NCI-H1694 (cell line): ENCODE measurements at places on chromosomes 1 and 21.

- no peak for DNase-seq
Measured at GRCh38 chr1:20507248-20507563, 745 bp downstream of the MUL1 start.

GRCh38 chr1:115331558-115332331, 6.3 kb downstream of the NGF start:
- no peak for DNase-seq

DNA sequence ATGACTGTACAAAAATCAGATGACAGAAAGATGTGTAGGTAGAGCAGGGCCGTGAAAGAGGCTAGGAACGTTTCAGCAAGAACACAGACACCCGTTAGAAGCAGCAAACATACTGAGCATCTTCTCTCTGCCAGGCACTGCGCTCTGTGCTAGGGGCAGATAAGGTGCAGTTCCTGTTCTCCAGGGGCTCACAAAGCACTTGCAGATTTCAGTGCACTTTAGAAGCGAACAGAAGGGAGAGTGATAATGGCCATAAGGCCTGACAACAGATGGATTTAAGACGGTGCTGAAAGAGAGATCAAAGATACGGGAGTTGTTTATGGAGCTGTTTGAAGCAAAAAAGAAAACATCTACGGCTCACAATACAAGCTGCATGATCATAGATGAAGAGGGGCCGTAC, 200.3 kb upstream of the FOXD3 start:
- DNase-seq, result no peak

- no peak for DNase-seq
Measured at GRCh38 chr1:121586369-121587229, 401.8 kb downstream of the SRGAP2C start.

- DNase-seq, result no peak
Measured at GRCh38 chr1:20867062-20867461, 80.0 kb upstream of the HP1BP3 start.

DNA sequence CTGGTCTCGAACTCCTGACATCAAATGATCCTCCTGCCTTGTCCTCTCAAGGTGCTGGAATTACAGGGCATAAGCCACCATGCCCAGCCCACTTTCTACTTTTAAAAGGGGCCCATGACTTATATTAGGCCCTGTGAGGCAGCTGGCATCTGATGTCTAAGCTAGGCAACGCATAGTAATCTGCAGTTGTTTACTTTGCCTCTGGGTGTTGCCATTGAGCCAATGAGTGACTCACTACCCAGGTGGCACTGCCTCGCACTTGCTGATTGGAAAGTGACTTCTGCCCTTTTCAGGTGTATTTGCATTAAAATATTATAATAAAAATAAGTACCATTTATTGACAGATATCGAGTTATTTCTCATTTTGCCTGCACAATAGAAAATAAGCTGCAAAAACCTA, 84.9 kb downstream of the KIF14 start:
- peak; percentile 22 for DNase-seq

DNA sequence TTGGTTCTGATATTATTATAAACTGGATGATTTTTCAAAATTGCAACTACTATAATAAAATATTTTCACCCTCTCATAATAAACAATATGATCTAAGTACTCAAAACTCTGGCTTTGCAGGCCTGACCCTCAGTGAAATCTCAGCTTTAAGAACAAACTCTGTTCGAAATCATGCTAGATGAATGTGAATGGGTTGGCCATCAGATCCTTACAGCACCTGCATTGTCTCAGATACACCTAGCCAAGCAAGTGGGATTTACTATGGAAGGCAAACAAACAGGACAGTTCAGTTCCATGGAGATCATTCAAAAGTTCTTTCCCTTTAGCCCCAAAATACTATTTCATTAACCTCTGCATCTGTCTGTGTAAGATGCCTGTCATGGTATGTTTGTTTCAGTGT, 44.8 kb downstream of the STYXL2 start:
- DNase-seq, result no peak

DNA sequence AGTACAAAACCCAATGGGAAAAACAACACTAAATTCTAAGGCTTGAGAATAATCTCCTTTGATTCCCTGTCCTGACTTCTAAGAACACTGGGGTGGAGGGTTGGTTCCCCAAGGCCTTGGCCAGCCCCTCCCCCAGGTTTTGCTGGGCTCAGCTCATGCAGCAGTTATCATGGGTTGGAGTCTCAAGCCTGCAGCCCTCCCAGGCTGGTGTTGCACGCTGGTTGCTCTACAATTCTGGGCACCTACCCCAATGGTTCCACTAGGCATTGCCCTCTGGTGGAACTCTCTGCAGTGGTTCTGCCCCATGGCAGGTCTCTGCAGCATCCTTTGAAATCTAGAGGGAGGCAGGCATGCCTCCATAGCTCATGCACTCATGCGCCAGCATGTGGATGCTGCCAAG, 184.4 kb upstream of the PALMD start:
- no peak for DNase-seq

- DNase-seq, result no peak
Measured at GRCh38 chr1:238606896-238607295, 716.2 kb upstream of the ZP4 start.

- peak; percentile 25 for DNase-seq
Measured at GRCh38 chr1:176466514-176466913, 3.5 kb downstream of the PAPPA2 start.

GRCh38 chr1:116950517-116951199, 40.9 kb downstream of the PTGFRN start:
- no peak for DNase-seq

- DNase-seq, result no peak
Measured at GRCh38 chr1:109265016-109265415, 15.7 kb downstream of the CELSR2 start.

GRCh38 chr1:243751506-243751905, 98.5 kb downstream of the AKT3 start:
- no peak for DNase-seq

GRCh38 chr21:27734146-27734545, 767.3 kb upstream of the ADAMTS5 start:
- DNase-seq, result no peak

GRCh38 chr1:4653328-4653660, 1.1 kb upstream of the AJAP1 start:
- DNase-seq, result no peak

DNA sequence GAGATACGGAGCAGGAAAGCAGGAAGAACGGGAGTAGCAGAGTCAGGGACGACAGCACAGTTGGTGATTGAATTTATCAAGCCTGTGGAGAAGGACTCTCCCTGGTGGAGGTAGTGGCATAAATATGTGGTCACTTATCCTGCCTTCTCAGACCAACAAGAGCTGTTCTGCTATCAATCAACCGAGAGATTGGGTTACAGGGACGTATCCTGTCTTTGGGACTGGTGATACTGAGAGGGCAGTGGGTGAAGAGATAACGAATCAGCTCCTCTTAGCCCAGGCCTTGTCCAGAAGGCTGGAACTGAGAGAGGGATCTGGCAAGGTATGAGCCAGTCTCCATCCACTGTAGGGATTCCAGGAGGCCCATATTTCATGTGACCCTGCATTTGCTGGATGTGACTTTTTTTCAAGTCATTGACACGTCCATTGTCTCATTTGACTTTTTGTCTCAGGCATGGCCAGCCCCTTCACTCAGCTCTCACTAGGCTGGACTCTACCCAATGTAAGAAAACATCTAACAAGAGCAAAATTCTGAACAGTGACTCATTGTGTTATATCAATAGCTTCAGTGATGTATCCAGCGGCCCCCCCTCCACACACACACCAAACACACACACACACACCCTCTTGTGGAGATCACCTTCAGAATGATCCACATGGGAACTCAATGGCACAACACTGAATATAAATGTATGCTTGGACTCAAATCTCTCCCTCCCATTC, 11.3 kb downstream of the C1orf116 start:
- DNase-seq, result no peak

- DNase-seq, result no peak
Measured at GRCh38 chr1:203441766-203442165, 33.8 kb upstream of the PRELP start.

DNA sequence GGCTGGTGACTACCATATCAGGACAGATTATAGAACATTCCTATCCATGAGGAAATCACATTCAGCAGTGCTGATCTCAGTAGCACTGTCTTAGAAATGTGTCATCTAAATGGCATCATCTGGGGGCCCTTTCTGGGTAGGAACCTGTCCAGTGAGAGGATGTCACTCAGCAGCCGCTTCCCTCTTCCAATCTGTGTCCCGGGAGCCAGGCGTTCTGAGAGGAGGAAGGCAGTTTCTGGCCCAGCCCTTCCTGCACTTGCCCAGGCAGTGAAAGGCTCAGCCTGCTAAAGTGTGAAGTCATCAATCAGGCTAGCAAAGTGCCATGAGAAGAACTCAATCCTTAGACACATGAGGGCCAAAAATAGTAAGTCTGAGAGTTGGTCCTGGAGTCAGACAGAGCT, 25.6 kb downstream of the RAB4A start:
- DNase-seq, result no peak

- no peak for DNase-seq
Measured at GRCh38 chr1:234669499-234669898, 59.5 kb upstream of the IRF2BP2 start.
